ENCODE measurements at places on chromosomes 11 and 22.

- no peak for DNase-seq
These were observed 91.3 kb downstream of the ZC3H12C start for GRCh38 chr11:110184456-110184855.

GRCh38 chr11:130490682-130491449 lies 42.4 kb downstream of the ADAMTS15 start:
- no peak for DNase-seq

DNA sequence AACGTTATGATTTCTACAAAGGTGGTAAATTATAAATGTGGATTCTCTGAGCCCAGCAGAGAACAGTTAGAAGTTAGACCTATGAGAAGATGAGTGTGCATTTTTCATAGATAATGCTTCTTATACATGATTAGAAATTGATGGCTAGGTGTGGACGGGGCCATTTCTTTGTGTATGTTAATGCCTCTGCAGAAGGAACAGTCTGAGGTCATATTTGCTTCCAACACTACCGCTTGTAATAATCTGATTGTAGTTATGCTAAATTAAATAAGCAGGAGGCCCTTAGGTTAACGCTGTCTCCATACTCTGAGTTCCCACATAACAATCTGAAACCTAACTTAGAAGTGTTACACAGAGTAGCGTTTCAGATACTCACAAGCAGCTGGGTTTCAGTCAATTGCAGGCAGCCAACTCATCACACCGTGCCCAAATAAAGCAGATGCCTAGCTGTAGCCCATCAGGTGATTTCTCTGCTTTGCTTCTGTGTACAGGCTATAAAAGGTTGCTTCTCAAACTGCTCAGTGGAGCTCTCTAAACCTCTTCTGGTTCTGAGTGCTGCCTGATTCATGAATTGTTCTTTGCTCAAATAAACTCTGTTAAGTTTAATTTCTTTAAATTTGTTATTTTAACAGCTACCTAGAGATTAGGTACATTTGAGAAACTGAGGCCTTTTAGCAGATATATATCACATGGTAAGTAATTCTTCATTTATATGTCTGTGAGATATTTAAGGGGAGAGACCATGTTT lies 638.8 kb upstream of the CCDC90B start:
- no peak for DNase-seq

DNA sequence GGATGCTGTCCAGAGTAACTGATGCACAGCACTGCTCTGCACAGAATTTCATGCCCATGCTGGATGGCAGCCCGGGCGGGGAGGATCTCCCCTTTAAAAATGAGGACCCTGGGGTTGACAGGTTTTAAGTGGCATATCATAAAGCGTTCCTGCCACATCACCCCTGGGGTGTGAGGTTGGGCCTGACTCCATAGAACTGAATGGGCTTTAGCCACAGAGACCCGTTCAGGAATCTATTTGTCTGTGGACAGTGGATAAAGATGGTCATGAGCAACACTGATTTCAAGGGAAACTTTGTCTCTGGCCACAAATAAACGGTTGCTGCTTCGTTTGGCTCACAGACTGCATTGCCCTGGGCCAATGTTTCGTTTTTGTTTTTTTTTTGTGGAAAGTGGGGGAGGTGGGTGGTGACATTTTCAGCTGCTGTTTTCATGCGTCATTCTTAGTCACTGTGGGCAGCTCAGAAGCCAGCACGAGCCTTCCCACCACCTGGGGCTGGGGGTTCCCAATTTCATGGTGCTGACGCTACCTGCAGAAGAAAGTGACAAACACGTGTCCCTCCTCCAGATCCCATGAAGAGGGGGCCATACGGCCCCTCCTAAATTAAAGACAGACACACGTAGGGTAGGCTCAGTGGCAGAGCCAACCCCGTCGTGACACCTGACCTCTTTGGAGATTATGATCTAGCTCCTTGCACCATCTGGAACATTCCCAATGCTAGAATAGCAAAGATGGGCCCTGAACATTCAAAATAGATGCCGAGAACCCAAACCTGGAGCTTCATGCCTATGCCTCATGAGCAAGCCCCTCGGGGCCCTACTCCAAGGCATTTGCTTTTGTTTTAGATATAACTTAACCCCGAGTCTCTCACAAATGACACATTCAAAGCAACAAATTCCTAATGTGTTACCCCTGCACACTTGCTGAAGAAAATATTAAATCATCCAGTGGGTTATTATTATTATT lies 54.8 kb upstream of the PHF21B start:
- no peak for DNase-seq

DNA sequence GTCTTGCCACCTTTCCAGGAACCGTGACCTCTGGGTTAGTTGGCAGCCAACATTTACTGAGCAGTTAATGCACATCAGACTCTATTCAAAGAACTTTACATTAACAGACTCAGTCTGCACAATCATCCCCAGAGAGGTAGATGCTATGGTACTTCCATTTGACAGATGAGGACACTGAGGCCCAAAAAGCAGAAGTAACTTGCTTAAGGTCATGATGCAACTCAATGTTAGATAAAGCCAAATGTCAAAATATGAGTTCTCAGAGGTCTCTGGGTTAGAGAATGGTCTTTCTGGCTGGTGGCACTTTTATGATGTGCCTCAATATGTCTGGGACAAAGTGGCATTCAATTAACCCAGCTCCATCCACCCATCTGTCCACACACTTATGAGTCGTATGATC lies 450.0 kb downstream of the MIAT start:
- DNase-seq, result no peak

DNA sequence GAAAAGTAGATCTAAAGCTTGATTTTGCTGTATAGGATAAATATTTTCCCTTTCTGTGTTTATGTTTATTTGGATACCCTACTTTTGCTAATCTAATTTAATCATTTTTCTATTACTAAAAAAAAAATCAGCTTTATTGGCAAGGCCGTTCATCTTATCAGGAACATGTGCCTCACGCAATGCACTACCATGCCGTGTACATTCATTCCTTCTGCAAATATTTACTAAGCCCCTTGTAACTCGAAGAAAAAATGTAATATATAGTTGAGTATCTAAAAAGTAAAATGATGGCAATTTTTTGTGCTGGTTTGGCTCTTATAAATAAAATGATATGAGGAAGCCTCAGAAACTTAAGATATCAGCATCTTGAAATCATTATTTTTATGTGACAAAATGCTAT lies 8.9 kb downstream of the UVRAG start:
- no peak for DNase-seq

DNA sequence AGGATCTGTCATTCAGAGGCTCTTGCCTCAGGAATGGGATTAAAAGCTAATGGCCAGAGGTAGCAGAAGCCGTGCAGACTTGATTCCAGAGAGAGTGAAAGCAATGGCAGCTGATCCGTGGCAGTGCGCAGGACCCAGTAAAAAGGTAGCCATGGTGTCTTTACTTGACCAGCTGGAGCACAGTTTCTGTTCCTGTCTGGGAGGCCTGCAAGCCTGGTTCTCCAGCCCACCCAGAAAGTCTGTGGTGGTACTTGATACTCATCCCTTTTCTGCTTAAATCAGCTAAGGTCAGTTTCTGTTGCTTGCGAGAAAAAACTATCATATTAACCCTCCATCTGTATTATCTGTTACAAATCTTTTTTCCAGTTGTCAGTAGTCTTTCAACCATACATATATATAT lies 86.7 kb downstream of the RPS6KA4 start:
- DNase-seq, result no peak

- DNase-seq, result no peak
These were observed 2.7 kb downstream of the SERGEF start for GRCh38 chr11:18010121-18010670.

DNA sequence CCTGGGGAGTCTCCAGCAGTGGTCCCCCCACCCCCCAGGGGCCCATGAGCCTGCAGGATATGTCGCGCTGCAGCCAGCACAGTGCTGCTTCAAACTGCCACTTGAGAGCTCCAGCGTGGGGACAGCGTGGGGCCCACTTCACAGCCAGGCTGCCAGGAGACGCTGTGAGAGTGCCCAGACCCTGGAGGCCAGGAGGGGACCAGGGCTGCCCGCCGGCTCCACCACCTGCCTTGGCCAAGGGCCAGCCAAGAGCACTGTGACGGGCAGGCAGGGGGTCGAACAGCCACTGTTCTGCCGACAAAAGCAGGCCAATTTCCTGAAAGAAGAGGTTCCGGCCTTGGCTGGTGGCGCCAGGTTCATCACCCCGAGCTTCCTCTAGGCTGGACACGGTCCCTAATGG lies 60.2 kb downstream of the FLRT1 start:
- DNase-seq, result no peak

DNA sequence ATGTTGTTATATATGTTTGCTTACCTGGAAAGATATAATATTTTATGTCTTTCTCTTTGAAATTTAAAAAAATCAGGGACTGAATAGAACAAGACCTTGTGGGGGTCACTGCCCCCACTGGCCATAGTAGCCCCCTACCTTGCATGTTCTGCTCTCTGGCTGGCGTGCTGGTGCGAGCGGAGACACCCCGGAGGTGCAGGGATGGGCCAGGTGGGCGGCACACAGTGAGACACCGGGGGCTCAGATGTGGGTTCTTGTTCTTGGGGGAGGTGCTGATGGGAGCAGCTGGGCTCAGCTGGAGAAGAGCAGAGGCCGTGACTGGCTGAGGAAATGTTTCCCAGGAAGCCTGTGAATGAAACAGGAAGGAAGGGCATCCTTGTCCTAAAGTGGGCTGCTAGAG lies 20.2 kb downstream of the GAB4 start:
- DNase-seq, result no peak

DNA sequence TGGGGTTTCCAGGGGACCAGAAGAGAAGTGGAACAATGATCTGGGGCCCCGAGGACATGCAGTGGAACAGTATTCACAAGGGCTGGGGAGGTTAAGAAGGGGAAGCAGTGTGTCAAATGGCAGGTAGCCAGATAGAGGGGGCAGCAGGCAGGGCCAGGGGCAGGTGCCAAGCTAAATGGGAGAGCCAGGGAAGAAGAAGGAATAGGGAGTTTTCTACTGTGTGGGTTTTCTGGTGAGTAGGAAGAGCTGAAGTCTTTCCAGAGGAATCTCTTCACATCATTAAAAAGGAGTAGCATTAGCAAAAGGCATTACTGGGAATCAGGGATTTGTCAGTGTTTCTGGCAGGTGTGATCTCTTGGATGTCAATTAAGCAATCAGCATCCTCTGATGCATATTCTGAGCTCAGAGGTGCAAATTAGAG lies 55.8 kb downstream of the IRAG1 start:
- no peak for DNase-seq

DNA sequence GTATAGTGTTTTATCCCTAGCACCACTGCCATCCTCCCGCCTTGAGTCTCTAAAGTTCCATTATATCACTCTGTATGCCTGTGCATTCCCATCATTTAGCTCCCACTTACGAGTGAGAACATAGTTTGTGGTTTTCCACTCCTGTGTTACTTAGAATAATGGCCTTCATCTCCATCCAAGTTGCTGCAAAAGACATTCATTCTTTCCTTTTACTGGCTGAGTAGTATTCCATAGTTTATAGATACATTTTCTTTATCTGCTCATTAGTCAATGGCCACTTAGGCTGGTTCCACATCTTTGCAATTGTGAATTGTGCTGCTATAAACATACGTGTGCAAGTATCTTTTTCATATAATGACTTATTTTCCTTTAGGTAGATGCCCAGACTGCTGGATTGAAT lies 24.4 kb downstream of the TAB1 start:
- DNase-seq, result no peak

Data from MM.1S (cell line).